8988T (cell line): ENCODE measurements at places on chromosomes 2 and 18.
A peak's percentile ranks its signal among the peaks of the same experiment; 100 is the strongest.

GRCh38 chr2:230137902-230138539 lies 69.3 kb upstream of the SLC16A14 start:
- no peak for DNase-seq

GRCh38 chr2:240556553-240557100 lies 1.2 kb downstream of the ANKMY1 start:
- DNase-seq = peak; percentile 95

DNA sequence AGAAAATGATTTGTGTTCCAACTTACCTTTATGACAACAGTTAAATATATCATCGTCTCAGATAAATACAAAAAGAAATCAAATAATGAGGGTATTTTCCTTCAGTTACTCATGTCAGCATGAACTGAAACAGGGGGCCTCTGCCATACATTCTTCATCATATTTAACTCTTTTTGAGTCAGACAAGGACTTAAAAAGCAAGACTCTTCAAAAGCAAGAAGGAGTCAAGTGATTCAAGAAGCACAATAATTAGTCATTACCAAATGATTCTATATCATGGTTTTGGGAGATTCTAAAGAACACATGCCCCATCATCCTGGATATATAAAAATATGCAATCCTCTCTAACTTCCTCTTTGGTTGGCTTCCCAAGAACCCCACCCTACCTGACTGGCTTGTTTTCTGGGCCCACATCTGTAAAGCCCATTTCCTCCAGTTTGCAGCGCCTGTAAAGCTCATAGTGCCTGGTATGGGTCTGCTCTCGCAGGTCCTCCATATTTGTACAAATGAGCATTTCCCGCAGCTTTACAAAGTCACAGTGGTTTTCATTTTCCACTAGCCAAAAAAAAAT lies 49.7 kb downstream of the SEPTIN10 start:
- no peak for DNase-seq

DNA sequence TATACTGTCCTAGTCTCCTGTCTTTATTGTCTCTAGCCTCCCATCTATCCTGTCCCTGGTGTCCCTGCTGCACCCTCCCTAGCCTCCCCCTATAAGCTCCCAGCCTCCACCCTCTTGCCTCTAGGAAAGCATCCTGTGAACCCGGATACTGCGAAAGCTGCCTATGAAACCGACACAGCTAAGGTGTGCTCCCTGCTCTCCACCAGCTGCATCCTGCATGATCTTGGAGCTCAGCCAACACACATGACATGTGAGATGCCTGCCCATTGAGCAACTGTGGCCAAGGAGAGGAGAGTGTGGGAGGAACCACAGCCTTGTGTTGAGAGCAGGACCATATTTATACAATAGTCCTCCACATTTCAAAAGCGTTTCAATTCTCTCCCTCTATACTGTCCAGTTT lies 187.1 kb downstream of the ZBTB7C start:
- no peak for DNase-seq

DNA sequence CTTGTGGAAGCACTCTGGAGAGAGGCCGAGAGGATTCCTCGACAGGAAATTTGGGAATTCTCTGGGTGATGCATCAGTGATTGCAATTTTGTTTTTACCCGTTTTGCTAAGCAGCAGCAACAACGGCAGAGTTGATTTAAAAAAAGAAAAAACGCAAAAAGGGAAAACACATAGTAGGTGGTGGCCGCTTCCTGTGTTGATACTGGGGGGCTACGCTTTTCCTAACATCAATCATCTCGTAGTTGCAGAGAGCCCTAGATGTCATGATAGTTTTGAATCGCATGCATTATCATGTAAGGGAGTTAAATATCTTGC lies 271 bp upstream of the RBM43 start:
- DNase-seq = no peak

DNA sequence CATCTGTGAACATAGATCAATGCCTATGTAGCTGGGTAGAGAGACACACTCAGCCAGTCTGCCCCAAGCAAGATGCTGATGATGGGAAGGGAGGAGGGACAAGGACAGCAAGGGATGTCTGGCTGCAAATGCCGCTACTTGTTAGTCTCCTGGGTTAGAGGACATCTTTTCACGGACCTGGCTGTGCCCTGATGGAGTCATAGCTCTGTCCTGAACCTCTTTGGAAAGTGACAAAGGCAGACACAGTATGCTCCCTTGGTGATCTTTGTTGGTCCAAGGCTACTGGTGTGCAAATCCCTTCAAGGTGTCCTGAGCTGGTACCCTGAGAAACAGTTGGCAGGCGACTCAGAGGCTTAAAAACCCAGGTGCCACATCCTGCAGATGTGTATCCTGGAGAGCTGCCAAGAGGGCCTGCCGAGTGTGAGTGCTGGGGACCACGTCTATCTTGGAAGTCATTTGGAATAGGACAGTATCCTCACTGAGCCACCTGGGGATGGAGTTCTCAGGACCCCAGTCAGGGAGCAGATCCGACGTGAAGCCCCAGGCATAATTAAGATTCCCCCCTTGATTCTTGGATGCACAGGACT lies 10.8 kb downstream of the FOSL2 start:
- no peak for DNase-seq

DNA sequence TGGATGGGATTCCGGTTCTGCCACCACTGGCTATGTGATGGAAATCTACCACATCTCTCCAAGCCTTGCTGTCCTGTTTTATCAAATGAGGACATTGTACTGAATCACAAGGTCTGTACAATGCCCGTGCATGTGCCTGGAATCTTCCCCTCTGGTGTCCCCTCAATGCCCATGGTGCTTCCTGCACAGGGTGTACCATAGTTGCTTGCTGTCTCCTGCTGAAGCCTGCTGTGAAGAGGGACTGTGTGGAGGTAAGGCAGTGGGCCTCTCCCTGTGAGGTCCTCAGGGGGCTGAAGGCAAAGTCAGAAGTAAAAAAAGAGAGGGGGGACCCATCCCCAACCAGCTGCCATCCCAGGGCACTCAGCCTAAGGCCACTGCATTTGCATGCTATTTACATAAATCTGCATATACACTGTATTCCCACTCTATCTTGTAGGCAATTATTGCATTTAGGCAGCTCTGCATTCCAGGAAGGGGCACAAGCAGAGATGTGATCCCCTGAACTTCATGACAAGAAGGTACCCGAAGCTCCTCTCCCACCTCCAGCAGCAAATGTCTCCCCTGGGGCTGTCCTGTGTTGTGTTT lies 9.1 kb upstream of the STEAP3 start:
- no peak for DNase-seq

GRCh38 chr18:47512726-47513435 lies 261.4 kb upstream of the SKOR2 start:
- no peak for DNase-seq

DNA sequence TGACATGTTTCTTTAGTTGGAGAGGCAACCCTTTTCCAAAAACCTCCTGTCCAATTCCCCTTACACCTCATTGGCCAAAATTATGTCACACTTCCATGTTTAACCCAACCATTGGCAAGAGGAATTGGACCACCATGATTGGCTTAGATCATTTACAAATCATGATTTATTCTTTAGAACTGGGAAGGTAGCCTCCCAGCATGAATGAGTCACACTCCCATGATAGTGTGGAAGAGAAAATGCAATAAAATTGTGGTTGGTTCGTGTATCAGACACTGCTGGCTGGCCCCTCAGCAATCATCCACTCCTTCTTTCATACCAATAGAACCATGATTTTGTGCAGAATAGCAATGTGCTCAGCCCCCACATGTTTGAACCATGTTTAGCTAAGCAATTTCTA lies 156.6 kb upstream of the ACVR2A start:
- DNase-seq = no peak

DNA sequence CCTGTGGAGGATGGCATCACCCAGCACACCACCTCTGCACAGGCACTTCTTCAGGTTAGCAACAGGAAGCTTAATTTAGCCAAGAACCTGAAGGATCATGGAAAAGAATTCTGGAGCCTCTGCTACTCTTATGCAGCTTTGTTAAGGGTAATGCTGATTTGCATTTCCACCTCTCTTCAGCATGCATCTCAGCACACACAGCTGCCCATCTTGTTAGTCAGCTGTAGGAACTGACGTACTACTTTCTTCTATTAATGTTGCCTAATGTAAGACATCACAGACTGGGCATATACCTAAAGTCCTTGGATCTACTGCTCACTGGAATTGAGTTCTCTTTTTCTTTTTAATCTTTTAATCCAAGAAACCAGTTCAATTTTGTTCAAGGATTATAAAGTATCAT lies 181.0 kb downstream of the SPP2 start:
- DNase-seq = no peak

DNA sequence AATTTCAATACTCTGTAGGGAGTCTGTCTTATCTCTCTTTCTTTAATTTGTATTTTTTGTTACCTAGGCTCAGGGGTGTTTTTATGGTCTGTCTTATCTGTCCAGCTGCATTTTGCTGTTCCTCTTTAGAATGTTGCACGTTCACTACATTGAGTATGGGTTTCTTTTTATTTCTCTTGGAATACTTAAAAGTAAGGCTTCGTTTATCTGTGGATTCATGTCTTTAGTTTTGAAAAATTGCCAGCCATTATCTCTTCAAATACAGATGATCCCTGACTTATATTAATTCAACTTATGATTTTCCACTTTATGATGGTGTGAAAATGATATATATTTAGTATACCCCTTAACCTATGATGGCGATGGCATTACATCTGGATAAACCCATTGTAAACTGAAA lies 26.9 kb downstream of the CARF start:
- DNase-seq = no peak

- no peak for DNase-seq
These were observed 86.9 kb downstream of the SOS1 start for GRCh38 chr2:39033980-39034379.

GRCh38 chr2:53568469-53568868 lies 199.1 kb upstream of the CHAC2 start:
- DNase-seq = no peak

GRCh38 chr2:15912203-15912602 lies 28.1 kb upstream of the MYCN start:
- DNase-seq = no peak

GRCh38 chr2:10042301-10043161 lies 819 bp upstream of the KLF11 start:
- DNase-seq = peak; percentile 64

DNA sequence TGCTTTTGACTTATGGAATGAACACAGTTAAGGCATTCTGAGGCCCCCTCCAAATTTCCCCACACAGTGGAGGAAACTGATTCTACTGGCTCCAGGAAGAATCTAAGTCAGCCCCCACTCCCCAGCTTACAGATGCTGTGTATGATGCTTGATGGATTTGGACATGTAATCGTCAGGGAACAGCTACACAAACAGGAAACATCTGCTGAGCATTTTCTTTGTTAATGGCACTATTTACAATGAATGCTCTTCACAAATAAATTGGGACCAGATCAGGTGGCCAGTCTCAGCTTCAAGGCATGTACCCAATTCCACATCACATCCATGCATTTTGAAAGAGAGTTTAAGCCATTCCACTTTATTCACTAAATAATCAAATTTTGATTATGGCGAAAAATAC lies 562.3 kb downstream of the SOX11 start:
- no peak for DNase-seq

- no peak for DNase-seq
These were observed 65.1 kb downstream of the TMEM182 start for GRCh38 chr2:102826904-102827303.

- DNase-seq = no peak
These were observed 1.9 kb downstream of the LIMS2 start for GRCh38 chr2:127673291-127674069.

- no peak for DNase-seq
These were observed 1403.3 kb upstream of the DDX18 start for GRCh38 chr2:116411211-116411610.

DNA sequence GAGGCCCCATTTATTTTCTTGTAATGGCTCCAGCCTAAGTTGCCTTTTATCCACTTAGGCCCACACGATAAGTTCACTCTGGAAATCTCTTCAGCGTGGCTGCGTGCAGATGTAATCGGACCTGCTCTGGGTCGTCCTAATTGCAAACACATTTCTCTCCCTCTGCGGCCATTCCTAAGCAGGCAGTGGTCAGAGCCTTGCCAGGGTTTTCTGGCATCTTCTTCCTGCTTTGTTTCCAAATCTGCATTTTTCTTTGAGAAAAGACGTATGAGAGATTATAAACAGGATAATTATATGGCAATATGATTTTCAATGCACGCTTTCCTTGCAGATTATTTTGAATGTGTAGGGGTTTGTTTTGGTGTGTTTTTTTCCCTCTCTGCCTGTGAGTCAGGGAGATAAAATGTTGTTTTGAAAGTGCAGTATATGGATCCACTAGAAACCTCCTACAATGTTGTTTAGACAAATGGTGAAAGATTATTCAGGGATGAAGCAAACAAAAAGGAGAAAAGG lies 239.4 kb upstream of the TANK start:
- no peak for DNase-seq

GRCh38 chr18:991441-991840 lies 86.8 kb downstream of the ADCYAP1 start:
- DNase-seq = no peak

GRCh38 chr18:58088691-58089065 lies 44.7 kb downstream of the NEDD4L start:
- no peak for DNase-seq

DNA sequence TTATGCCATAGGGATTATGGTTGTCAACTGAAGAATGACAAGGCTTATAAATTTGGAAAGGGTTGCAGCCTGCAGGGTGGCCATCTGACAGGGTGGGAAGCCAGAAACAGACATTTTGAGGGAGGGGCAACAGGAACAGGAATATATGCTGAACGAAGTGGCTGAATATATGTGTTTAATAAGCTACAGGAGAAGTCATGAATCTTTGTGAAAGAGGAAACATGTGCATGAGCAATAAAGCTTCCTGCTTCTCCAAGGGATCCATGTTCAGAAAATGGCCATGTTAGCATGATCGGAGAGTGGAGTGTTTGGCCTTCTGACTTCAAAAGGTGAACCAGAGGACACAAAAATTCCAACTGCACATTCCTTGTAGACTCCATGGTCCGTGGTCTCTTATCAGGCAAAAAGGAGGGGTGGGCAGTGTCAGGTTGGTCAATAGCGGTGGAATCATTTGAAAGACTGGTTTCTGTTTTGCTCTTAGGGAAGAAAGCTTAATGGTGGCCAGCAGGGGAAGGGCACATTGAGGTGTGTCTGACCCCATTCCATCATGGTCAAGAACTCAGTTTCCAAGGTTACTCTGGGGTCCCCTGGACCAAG lies 144.1 kb downstream of the SOCS6 start:
- no peak for DNase-seq

GRCh38 chr2:46298522-46299353 lies 1.5 kb downstream of the EPAS1 start:
- DNase-seq = peak; percentile 73

- no peak for DNase-seq
These were observed 890.4 kb downstream of the TRIB2 start for GRCh38 chr2:13607139-13607538.

- no peak for DNase-seq
These were observed 108.5 kb upstream of the ID2 start for GRCh38 chr2:8573234-8573941.

DNA sequence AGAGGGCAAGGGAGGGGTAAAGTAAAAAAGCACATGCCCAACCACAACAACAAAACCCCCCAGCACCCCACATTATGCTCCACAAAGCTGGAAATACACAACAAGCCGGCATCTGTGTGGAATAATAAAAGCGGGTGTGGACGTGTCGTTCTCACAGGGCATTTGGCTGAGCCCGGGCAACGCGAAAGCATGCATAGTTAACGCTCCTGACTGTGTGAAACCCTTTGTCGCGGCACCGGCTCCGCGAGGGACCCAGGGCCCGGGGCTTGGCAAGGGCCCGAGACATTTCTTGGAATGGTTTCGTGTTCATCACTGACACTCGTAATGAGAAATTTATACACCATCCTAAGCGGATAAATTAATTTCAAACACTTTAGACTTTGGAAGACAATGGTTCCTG lies 165.6 kb downstream of the INHBB start:
- no peak for DNase-seq

- DNase-seq = no peak
These were observed 37.4 kb downstream of the SMAD2 start for GRCh38 chr18:47893047-47893446.

GRCh38 chr2:10030311-10030736 lies 13.0 kb upstream of the KLF11 start:
- no peak for DNase-seq
